ENCODE measurements at places on chromosomes 7 and 10.

GRCh38 chr10:14001298-14002040 is 329.3 kb downstream of the FRMD4A start:
- no peak for DNase-seq

- peak; percentile 92 for DNase-seq
Observed at GRCh38 chr10:68074775-68075549, at the start of gene HERC4. HERC4 (minus strand) TSS chr10:68075283; CDS start chr10:68073108, 2,175 bp downstream.

DNA sequence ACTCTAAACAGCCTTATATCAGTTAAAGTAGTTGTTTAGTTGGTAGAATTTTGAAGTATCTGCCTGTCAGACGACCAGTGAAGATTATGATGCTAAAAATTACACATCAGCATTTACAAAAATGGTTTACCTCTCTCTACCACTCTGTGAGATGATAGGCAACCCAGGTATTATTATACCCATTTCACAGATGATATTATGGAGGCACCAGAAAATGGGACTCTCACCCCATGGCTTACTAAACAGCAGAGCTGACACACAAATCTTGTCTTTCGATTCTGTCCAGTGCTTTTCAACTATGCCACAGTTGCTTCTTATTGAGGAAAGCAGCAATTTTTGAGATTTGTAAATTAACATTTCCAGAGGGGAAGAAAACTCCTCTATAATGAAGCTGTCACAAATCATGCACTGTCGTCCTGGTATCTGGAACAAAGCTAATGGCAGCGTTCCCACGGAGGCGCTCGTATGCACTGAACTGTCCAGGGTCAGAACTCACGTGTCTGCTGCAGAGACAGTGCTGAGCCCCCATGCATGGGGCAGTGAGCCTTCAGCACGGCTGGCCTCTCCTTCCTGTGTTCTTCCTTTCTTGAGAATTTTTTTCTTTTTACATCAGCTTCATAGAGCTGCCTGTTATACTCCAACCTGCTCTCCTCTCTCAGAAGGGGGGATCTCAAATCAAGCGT is 381.1 kb downstream of the SDK1 start:
- no peak for DNase-seq

- no peak for DNase-seq
Observed at GRCh38 chr10:32151871-32152270, 95.6 kb upstream of the KIF5B start.

- DNase-seq = no peak
Observed at GRCh38 chr7:151056666-151057505, 811 bp downstream of the CDK5 start.

GRCh38 chr10:35542303-35542702 is 62.8 kb upstream of the GJD4 start:
- no peak for DNase-seq

DNA sequence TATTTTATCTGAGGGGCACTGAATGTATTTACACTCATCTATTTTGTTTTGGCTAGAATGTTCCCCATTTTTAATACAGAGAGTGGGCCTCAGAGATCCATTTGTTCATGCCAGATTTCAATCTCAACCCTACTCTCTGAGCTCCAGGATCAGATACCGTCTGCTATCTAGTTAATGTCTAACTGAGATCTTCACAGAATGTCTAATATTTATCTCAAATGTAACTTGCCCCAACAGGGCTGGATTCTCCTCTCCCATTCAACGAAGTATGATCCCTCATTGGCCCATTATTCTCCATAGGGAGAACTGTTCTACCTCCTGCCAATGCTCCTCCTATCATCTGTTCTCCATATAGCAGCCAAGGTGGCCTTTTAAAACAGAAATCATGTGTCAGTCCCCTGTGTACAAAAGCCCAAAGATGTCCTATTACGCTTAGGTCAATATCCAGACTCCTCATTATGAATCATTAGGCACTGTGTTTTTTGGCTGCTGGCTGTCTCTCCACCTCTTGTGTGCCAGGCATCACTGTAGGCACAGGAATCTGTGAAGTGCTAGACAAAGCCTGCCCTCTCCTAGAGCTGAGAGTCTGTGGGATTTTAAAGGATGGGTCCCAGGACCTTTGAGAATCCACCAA is 169.3 kb upstream of the AGK start:
- DNase-seq = no peak

GRCh38 chr7:121113288-121113687 is 124.8 kb downstream of the CPED1 start:
- DNase-seq = no peak

- DNase-seq = no peak
Observed at GRCh38 chr10:73465978-73466726, 29.7 kb downstream of the PPP3CB start.
